ENCODE measurements at places on chromosomes 3 and 15.

GRCh38 chr3:139970526-139970925 lies 35.5 kb downstream of the CLSTN2 start:
- DNase-seq: no peak
- H3K27me3 ChIP-seq: no peaks in the 10 kb centered on the region
- no peaks in the 10 kb centered on the region for H3K4me1 ChIP-seq
- H3K27ac ChIP-seq: no peak overlapping the region
- H3K4me3 ChIP-seq: no peak overlapping the region
- H3K36me3 ChIP-seq: no peaks in the 10 kb centered on the region

DNA sequence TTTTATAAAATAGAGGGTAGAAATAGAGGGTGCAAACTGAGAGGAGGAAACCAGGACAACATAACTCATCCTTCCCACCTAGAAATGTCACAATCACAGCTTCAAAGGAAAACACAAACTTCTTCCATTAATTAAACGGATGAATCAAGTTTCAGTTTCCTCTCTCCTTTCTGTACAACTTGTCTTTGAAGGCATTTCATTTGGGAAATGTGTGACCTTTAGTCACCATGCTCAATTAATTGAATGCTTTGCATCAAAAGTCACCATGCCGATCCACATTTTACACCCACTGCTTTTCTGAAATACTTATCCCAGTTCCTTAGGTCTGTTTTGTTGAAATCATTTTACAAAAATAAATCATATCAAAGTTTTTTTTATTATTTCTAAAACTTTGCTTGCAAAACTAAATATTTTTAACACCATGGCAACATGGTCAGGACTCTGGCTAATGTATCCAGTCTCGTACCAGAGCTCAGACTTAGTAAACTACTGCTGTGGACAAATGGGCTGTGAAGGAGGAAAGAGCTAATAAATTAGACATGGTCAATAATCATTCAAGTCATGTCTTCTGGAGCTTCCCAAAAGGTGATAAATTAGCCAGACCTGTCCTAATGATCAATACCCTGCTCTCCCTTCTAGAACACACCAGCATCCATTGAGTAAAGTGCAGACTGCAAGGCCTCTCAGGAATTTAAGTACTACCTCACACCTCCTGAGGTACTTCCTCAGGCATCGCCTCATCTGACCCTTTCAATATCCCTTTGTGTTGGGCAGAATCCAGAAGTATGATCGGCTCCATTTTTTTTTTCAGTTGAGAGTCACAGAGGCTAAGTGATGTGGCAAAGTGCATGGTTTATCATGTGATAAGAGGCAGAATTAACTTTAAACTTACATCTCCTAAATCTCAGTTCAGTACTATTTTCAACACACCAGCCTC lies 161.3 kb downstream of the GREM1 start:
- H3K27ac ChIP-seq: peak overlapping the region; percentile 59
- no peaks in the 10 kb centered on the region for H3K4me1 ChIP-seq
- no peaks in the 10 kb centered on the region for H3K27me3 ChIP-seq
- H3K4me3 ChIP-seq: no peak overlapping the region
- DNase-seq: no peak

DNA sequence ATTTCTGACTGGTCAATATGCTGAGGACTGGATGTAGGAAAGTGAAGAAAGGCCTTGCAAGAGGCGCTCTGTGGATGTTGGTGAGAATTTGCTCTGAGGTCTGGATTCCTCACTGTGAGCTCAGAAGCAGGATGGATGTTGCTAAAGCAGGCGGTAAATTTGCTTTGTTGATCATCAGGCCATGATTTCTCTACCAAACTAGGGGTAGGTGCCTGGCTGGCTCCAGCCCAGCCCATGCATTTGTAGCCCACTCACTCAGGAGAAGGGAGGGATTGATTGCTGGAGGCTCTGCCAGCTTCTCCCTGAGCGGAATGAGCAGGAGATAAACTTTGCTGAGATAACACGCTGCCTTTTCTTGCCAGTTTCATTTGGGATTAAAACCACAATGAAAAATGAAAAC lies 44.3 kb upstream of the NTRK3 start:
- DNase-seq: no peak
- no peak overlapping the region for H3K4me3 ChIP-seq
- H3K4me1 ChIP-seq: no peaks in the 10 kb centered on the region
- H3K27ac ChIP-seq: no peak overlapping the region
- peaks cover 3% of the 10 kb centered on the region for H3K27me3 ChIP-seq

- peak overlapping the region; percentile 62 for H3K27ac ChIP-seq
- no peak overlapping the region for H3K4me3 ChIP-seq
- H3K4me1 ChIP-seq: no peaks in the 10 kb centered on the region
- H3K36me3 ChIP-seq: no peaks in the 10 kb centered on the region
- no peak for DNase-seq
Observed at GRCh38 chr15:32682569-32682968, 35.2 kb upstream of the GREM1 start.

DNA sequence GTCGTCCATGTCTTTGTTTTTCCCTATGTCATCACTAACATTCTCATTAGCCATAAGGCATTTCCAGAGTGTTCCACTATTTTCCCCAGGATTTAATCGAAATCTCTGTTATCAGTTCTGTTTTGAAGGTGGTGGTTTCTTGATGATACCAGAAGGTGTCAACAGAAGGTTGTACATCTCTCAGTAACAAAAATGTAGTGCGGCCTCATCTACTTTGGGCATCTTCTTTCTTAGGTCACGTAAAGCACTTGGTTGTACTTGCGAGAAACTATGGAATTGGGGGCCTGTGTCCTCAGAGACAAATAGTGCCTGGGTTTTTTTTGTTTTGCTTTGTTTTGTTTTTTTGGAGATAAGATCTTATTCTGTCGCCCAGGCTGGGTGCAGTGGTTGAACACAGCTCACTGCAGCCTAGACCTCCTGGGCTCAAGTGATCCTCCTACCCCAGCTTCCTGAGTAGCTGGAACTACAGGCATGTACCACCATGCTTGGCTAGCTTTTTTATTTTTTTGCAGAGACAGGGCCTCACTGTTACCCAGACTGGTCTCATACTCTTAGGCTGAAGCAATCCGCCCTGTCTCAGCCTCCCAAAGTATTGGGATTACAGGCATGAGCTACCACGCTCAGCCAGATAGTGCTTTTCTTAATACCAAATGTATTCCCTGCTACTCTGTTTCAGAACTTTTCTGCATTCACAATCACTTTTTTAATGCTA lies 61.2 kb upstream of the FURIN start:
- DNase-seq: no peak
- no peaks in the 10 kb centered on the region for H3K4me1 ChIP-seq
- no peaks in the 10 kb centered on the region for H3K27me3 ChIP-seq

- no peak overlapping the region for H3K27ac ChIP-seq
- H3K4me3 ChIP-seq: no peak overlapping the region
- no peaks in the 10 kb centered on the region for H3K36me3 ChIP-seq
- no peak for DNase-seq
Observed at GRCh38 chr3:31955581-31955980, 25.5 kb downstream of the OSBPL10 start.

GRCh38 chr15:30059771-30060170 lies 23.0 kb upstream of the GOLGA8J start:
- H3K27ac ChIP-seq: no peak overlapping the region
- no peak for DNase-seq
- no peaks in the 10 kb centered on the region for H3K27me3 ChIP-seq
- H3K4me3 ChIP-seq: no peak overlapping the region
- no peaks in the 10 kb centered on the region for H3K4me1 ChIP-seq
- H3K36me3 ChIP-seq: no peaks in the 10 kb centered on the region

- no peaks in the 10 kb centered on the region for H3K4me1 ChIP-seq
- H3K36me3 ChIP-seq: no peaks in the 10 kb centered on the region
- H3K27me3 ChIP-seq: no peaks in the 10 kb centered on the region
- no peak for DNase-seq
- H3K4me3 ChIP-seq: peak overlapping the region; percentile 87
Observed at GRCh38 chr3:11717768-11718636, 74.3 kb upstream of the VGLL4 start.

- no peaks in the 10 kb centered on the region for H3K36me3 ChIP-seq
- H3K4me3 ChIP-seq: no peak overlapping the region
- H3K27ac ChIP-seq: no peak overlapping the region
- H3K27me3 ChIP-seq: no peaks in the 10 kb centered on the region
- no peak for DNase-seq
Observed at GRCh38 chr3:130480736-130481135, 36.2 kb upstream of the COL6A6 start.

DNA sequence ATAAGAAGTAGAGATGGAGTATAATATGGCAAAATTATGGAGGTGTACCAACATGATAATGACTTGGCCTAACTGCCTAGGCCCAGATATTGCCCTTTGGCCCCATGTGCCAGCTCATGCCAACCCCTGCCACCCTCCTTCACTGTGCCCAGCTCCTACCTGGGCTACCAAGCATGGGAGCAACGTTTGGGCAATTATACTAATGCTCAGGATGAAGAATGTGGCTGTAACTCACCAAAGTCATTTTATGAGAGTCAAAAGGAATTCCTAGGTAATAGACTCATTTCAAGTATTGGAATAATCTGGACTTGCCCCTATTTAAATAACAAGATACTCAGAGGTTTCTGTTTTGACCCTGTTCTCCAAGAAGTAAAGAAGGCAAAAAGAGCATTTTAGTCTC lies 240.2 kb upstream of the IL12A start:
- no peaks in the 10 kb centered on the region for H3K27me3 ChIP-seq
- H3K27ac ChIP-seq: no peak overlapping the region
- H3K4me1 ChIP-seq: no peaks in the 10 kb centered on the region
- no peaks in the 10 kb centered on the region for H3K36me3 ChIP-seq
- no peak for DNase-seq
- no peak overlapping the region for H3K4me3 ChIP-seq

DNA sequence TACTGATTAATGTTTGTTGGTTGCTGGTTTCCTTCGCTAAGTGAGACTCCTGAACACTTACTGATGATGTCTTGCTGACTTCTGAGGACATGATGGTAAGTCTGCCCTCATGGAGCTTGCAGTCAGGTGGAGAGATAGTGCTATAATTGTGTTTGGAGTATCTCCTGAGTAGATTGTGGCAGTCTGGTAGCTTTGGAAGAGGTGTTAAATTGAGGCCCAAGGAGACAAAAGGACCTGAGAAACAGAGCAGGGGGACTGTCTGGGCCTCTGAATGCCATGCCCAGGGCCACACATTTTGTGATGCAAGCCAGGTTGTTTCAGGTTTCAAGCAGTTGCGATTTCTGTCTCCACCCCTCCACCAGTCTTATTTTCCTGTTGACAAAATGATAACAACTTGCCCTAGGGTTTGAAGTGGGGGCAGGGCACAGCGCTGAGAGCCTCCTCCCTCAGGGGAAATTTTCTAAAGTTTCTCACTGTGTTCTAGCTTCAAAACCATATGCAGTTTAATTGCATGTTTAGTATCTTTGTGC lies 16.7 kb downstream of the SMAD3 start:
- DNase-seq: no peak
- peaks cover 22% of the 10 kb centered on the region for H3K4me1 ChIP-seq
- no peaks in the 10 kb centered on the region for H3K36me3 ChIP-seq
- H3K27ac ChIP-seq: peak overlapping the region; percentile 79
- no peak overlapping the region for H3K4me3 ChIP-seq

DNA sequence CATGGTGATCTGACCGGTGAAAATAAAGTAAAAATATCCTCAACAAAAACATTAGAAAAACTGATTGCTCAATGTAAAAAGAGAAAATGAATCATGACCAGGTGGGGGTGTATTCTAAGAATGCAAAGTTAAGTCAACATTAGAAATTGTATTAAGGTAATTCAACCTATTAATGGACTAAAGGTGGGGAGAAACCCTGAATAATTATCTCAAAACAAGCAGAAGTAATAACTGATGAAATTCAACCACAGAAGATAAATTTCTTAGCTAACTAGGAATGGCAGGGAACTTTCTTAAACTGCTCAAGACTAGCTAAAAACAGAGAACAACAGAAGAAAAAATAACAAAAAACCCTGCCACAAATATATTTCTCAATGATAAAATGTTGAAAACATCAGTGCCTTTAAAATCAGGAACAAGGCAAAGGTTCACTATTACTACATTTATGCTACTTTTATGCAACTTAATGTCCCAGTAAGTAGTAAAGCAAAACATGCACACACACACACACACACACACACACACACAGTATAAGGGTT lies 204.4 kb upstream of the THBS1 start:
- H3K36me3 ChIP-seq: no peaks in the 10 kb centered on the region
- H3K4me1 ChIP-seq: no peaks in the 10 kb centered on the region
- DNase-seq: no peak
- no peak overlapping the region for H3K27ac ChIP-seq

- no peaks in the 10 kb centered on the region for H3K4me1 ChIP-seq
- no peaks in the 10 kb centered on the region for H3K27me3 ChIP-seq
- no peak overlapping the region for H3K27ac ChIP-seq
- H3K36me3 ChIP-seq: no peaks in the 10 kb centered on the region
- no peak overlapping the region for H3K4me3 ChIP-seq
- no peak for DNase-seq
Observed at GRCh38 chr15:63879211-63879610, 45.5 kb upstream of the HERC1 start.

DNA sequence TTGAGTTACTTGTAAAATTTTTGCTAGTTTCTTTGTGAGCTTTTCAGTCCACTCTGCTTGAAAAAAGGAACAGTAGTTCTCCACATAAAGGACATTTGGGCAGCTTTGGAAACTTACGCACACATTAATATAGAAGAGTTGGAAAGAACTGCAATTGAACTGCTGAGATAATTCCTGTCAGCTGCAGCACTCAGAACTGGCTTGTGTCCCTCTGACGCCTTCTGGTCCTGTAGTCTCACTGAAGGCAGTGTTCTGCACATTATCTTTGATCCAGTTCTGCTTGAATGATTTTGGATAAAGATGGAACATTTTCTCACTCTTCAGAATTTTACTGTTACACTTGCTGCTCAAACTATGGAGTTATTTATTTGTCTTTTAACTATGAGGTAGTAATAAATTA lies 901.9 kb downstream of the OTOL1 start:
- no peak overlapping the region for H3K27ac ChIP-seq
- H3K4me1 ChIP-seq: no peaks in the 10 kb centered on the region
- H3K36me3 ChIP-seq: no peaks in the 10 kb centered on the region
- no peak for DNase-seq
- H3K27me3 ChIP-seq: no peaks in the 10 kb centered on the region

- DNase-seq: no peak
- no peak overlapping the region for H3K27ac ChIP-seq
- no peaks in the 10 kb centered on the region for H3K4me1 ChIP-seq
- no peak overlapping the region for H3K4me3 ChIP-seq
Observed at GRCh38 chr15:47135267-47135666, 582.0 kb upstream of the SEMA6D start.

- no peaks in the 10 kb centered on the region for H3K4me1 ChIP-seq
- H3K27me3 ChIP-seq: no peaks in the 10 kb centered on the region
- DNase-seq: no peak
- no peaks in the 10 kb centered on the region for H3K36me3 ChIP-seq
- H3K27ac ChIP-seq: no peak overlapping the region
- H3K4me3 ChIP-seq: no peak overlapping the region
Observed at GRCh38 chr3:191303596-191303995, 25.6 kb upstream of the CCDC50 start.

- no peak for DNase-seq
- no peak overlapping the region for H3K4me3 ChIP-seq
- H3K36me3 ChIP-seq: no peaks in the 10 kb centered on the region
Observed at GRCh38 chr3:11564577-11565001, 79.1 kb downstream of the VGLL4 start.
